ENCODE measurements at places on chromosomes 3 and 15.

- DNase-seq = no peak
These were observed 407.1 kb downstream of the VPS13C start for GRCh38 chr15:61653110-61653509.

GRCh38 chr3:129417326-129417725, 11.1 kb downstream of the EFCAB12 start:
- DNase-seq = peak; percentile 36

- no peak for DNase-seq
These were observed 19.1 kb downstream of the ZDHHC19 start for GRCh38 chr3:196192036-196192523.

- no peak for DNase-seq
These were observed 16.3 kb upstream of the NOX5 start for GRCh38 chr15:68997930-68998777.

DNA sequence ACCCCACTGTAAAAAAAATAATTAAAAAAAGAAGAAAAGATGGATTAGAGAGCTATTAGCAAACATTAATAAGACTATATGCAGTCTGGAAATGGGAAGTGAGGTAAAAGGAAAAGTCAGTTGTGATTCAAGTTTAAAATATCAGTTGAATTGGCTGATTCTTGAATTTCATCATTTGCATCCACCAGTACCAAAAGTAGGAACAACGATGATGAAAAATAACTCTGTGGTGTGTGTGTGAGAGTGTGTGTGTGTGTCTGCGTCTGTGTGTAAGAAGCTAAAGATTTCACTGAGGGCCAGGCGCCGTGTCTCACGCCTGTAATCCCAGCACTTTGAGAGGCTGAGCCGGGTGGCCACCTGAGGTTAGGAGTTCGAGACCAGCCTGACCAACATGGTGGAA, 56.0 kb upstream of the SLC4A7 start:
- no peak for DNase-seq

GRCh38 chr3:43704697-43705096, 14.0 kb downstream of the ABHD5 start:
- no peak for DNase-seq

DNA sequence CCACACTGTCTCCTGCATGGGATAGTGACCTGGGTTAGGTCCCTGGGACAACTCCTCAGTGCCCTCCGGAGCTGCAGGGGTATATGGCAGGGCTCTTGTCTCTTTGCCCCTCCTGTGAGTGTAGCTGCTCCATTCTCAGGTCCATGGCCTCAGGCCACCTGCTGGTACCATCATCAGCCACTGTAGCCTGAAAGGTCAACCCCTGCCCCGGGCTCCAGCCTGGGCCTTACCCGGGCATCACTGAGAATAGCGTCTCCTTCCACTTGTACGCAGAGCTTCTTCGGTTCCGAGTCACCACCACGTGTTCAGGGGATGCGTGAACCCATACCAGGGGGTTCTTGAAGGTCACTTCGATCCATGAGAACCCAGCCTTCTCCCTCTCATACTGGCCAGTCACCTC, 13.8 kb downstream of the ITIH4 start:
- DNase-seq = no peak

GRCh38 chr3:56688191-56688590, 5.1 kb upstream of the TASOR start:
- no peak for DNase-seq

GRCh38 chr15:101161656-101162055, 90.2 kb downstream of the CHSY1 start:
- no peak for DNase-seq

GRCh38 chr15:51112078-51112477, 17.4 kb upstream of the TNFAIP8L3 start:
- no peak for DNase-seq

DNA sequence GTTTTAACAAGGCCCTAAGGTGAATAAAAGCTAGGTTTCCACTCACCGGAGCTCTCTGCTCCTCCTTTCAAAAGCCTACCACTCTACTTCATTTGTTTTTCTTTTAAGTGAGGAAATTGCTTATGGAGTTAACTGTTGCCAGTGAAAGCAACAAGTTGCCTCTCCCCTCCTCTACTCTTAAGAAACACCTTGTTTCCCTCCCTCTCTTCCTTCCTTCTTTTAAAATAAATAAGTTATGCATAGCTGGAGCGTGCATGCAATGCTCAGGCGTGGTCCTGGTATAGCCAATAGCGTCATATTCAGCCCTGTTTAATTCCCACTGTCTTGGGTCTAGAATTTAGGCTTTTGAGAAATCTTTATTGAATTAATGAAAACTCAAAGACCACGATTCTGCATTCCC, 101.1 kb upstream of the IGF1R start:
- DNase-seq = no peak

DNA sequence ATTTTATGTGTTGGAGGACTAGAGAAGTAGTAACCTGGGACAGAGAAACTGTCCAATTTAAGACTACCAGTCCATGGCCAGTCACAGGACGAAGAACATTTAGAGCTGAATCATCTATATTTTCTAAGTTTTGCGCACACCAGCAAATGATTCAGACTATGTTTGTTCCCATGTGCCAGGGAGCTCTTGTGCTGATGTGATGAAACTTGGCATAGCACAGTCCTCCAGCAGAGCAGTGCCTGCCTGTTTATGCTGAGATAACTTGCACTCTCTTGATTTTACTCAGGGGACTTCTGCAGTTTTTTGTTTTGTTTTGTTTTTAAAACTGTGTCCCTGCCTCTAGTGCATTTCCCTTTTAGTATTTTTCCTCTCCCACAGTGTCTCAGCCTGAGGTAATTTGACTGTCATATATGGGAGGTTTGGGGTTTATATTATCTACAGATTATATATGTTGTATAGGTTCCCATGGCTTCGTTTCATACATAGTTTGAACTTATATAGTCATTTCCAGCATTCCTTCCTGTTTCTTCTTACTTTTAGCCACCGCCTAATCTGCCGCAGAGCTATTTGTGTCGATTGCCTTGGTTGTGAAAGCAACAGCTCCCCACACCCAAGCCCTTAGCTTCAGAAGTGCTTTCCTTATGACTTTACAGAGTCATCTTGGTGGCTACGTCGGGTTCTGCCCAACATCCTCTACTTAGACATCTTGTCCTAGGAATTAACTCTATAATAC, 45.5 kb downstream of the PPM1L start:
- DNase-seq = peak; percentile 76

GRCh38 chr15:88932875-88933330, 19.7 kb upstream of the MFGE8 start:
- no peak for DNase-seq

DNA sequence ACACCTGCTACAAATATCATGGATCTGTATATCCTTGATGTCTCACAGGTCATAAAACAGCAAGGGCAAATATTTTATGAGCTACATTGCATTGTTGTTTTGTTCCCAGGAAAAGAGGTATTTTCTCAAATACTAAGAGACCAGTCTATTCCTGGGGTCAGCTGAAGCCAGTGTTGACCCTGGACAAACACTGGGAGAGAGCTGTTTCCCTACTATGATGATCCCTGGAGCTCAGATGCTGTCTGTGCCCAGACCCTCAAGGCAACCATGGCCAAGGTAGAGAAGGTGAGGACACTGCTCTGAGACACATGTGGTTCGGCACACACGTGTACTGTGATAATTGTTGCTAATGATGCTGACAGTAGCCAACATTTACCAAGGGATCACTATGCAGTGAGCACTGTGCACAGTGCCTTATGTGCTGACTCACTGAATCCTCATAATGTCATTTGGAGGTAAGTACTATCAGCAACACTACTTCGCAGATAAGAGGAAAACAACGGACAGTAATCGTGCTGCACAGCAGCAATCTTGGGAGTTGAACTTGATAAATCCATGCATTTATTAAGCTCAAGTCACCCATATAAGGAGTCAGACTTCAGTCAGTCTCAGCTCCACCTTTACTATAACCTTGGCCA, 943.6 kb downstream of the FHIT start:
- DNase-seq = no peak

DNA sequence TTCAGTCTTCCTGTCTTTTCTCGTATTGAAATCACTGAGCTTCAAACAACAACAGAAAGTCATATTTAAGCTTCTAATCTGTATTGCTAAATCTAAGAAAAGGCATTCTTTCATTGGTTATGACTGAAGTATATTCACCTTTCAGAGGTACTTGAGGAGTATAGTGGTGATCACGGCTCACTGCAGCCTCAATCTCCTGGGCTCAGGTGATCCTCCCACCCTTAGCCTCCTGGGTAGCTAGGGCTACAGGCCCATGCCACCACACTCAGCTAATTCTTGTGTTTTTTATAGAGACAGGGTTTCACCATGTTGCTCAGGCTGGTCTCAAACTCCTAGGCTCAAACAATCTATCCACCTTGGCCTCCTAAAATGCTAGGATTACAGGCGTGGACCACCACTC, 38.7 kb downstream of the WDR49 start:
- DNase-seq = no peak

DNA sequence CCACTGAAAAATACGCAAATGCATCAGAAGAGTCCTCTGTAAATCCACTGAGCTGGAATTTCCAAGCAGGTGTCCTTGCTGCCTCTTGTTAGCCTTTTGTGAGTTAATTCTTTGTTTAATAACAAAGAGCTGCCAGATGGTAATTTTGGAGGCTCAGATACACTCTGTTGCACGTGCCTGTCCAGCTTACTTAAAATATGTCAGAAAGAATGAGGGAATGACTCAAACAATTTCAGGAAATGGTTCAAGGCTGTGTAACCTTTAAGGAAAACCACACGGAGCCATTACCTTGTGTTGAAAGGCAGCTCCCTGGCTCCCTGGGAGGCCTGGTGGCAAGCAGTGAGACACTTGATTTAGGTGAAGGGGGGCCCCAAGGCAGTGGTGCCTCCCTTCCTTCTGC, 302.2 kb upstream of the CTDSPL start:
- peak; percentile 43 for DNase-seq

DNA sequence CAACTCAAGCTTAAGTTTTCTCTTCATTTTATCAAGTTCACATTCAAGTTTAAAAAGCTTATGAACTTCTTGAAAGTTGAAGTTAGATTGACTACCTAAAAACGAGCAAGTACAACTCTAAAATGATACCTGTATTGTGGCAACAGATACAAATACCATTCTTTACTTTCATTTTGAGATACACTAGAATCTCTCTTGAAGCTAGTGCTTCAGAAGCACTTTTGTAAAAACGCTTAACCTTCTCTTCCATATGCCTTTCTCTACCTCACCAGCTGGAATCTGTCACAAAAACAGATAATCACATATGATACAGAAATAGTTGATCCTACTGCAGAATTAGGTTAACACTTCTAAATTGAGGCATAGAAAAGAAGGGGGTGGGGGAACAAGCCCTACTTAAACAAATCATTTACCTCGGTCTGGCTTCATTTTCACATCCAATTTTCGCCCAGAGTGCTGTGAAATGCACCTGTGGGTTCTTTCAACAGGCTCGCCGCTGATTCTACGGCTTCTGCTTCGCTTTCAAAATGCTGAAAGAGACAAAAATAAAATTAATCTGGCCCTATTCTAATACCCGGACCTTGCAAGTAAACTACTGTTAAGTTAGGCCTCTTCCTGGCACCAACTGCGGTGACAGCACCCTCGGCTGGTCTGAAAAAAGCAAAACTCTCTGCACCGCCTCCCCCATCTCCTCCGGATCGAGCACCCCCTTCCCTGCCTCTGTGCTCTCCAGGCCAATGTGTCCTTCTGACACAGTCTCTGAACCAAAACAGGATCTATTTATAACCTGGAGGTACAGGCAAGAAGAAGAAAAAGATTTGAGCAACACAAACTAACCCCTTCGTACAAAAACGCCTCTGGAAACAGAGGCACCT, 1.4 kb downstream of the ATOSA start:
- peak; percentile 57 for DNase-seq

DNA sequence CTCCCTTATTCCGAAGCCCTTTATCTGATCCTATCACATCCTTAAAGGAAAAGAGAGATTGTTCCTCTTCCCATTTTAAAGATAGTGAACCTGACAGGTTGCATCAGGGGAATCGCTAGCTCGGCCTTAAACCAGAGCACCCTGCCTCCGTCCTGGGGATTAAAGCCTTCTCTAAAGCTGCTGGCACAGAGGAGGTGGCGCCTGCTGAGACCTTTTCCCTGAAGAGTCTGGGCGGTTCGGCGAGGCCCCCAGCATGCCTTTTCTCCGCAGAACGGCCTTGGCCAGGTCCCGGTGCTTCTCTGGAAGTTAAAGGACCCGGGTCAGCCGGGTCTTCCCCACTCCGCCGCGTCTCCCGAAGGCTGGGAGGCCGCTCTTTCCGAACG, 593 bp downstream of the FAM219B start:
- peak; percentile 10 for DNase-seq

DNA sequence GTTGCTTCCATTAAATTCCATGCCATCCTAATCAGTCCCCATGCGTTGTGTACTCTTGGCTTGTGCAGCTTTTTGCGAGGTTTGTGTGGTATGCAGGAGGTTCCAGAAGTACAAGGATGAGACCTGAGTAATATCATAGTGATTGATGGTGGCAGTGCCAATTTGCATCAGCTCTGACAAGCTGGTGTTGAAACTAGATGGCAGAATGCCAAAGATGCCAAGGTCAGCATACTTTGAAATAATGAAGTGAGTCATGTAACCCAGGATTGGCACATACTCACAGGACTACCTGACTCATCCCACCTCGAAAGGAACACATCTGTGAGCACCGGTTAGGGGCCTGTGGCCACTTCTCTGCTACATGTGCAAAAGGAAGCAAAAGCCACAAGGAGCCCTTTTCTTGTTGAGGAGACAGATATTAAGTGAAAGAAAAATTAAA, 14.3 kb downstream of the KAT2B start:
- DNase-seq = peak; percentile 100

DNA sequence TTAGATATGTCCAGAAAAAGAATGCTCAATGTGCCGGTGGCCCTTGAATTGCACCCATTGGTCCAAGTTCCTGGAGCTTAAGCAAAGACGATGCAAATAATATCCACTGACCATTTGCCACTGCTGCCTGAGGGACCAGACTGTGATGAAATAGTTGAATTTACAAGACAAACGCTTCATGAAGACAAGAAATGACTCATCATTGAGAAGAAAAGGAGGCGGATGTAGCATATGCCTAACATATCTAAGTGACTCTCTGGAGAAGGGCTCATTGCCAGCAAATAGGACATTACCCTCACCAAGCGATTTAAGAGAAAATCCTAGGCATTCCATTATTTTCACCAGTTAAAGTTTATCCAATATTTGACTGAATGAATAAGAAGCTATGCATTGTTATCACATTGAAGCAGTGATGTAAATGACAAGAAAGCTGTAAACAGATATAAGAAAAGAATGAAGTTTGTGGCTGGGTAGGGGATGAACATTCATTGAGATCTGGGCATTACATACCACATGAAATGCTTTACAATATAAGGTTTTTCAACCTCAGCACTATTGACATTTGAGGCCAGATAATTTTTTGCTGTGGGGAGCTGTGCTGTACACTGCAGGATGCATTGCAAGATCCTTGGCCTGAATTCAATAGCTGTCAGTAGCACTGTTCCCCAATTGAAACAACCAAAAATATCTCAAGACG, 48.9 kb upstream of the CPNE4 start:
- peak; percentile 79 for DNase-seq

GRCh38 chr15:75346796-75347221, at the start of gene NEIL1:
Gene NEIL1, plus strand, starts transcription at chr15:75347039. Its CDS starts 1,867 bp downstream, at chr15:75348906.
- no peak for DNase-seq

DNA sequence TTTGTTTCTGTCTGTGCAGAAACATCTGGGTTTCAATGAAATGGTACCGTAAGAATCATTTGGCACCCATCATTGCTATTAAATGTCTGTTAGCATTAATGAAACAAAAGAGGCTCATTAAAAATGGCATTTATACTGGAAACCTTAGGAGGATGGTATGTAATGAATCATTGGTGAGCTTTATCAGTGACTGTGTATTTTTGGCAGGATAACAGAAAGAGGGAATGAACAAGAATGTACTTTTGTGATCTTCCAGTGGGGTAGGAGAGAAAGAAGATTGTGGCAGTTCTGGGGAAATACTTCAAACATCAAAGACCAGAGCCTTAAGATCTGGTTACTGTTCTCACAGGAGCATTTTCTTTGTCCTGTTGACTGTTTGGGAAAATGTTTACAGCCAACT, 4.7 kb upstream of the DCBLD2 start:
- DNase-seq = peak; percentile 76

All from renal cortical epithelial cell (primary cell).